ENCODE measurements at places on chromosomes 7 and 10.

GRCh38 chr10:129866894-129867293, 97.2 kb downstream of the EBF3 start:
- no peak for DNase-seq

GRCh38 chr10:26777686-26778085, 80.2 kb downstream of the PDSS1 start:
- DNase-seq, result no peak

DNA sequence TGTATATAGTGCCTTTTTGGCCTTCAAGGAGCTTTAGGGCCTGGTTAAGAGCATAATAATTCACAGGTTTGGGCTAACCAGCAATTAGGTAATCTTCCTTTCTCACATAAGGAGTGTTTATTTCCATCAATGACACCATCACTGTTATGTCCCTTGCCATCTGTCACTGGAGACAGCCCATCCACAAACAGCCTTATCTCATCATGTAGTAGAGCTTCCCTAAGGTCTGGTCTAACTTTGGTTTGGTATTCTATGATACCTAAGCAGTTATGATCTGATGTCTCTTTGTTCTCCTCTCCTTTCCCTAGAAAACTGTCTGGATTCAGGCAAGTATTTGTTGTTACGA, 26.4 kb downstream of the MAPK8 start:
- DNase-seq, result no peak

DNA sequence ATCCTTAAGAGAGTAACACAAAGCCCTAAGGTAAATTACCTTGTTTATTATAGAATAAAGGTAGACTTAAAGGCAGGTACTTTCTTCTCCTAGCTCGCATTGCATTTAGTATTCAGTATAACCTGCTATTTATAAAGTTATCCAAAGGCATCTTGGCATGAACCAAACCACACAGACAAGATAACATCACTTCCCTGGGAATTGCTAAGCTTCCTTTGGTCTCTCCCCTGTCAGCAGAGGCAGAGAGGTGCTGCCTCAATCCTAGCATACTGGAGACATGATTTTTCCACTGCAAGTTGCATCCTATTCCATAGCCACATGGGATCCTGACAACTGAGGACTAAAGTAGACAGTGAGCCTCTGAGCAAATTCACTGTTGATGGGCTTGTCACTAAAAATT, 101.7 kb upstream of the IL6 start:
- no peak for DNase-seq

- DNase-seq, result peak; percentile 40
These were observed 94.5 kb downstream of the MAD1L1 start for GRCh38 chr7:2138146-2138765.

GRCh38 chr7:34622182-34622581, 35.8 kb upstream of the NPSR1 start:
- no peak for DNase-seq

DNA sequence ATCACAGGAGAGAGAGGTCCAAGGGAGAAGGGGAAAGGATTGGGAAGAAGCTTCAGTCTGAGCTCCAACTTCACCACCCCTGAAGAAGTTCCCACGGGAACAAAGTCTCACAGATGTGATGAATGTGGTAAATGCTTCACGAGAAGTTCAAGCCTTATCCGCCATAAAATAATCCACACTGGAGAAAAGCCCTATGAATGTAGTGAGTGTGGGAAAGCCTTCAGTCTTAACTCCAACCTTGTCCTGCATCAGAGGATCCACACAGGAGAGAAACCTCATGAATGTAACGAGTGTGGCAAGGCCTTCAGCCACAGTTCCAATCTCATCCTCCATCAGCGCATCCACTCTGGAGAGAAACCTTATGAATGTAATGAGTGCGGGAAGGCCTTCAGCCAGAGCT, 16.0 kb upstream of the ZSCAN21 start:
- DNase-seq, result no peak

GRCh38 chr10:11152801-11153200, 135.1 kb downstream of the CELF2 start:
- no peak for DNase-seq

- no peak for DNase-seq
These were observed at the start of gene EPHA1 for GRCh38 chr7:143408686-143409561. TSS of gene EPHA1 (minus strand) at chr7:143408856. CDS start at chr7:143408805, 51 bp downstream.

GRCh38 chr7:132280335-132280734, 295.9 kb downstream of the PLXNA4 start:
- no peak for DNase-seq

DNA sequence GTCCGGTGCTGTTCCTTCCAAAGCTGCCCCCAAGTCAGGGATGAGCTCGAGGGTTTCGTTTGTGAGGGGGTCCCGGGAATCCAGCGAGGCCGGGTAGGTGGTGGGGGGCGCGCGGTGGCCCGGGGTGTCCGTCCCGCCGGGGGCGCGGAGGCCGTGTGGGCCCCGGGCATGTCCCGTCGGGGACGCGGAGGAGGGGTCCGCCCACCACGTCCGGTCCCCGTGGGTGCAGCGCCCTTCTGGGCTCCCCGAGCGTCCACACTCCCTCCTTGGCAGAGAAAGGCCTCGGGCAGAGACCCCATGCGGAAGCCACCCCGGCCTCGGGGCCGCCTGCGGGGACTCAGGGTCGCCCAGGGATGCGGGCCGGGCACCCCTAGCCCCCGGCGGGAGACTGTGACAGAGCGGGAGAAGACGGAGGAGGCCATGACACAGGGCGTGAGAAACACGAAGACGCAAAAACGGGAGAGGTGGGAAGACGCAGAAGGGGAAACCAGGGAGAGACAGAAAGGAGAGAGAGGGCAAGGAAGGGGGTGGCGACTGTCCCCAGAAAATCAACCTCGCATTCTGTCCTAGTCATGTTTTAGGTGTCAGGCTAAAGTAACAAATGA, 640 bp upstream of the ZNF425 start:
- peak; percentile 49 for DNase-seq

DNA sequence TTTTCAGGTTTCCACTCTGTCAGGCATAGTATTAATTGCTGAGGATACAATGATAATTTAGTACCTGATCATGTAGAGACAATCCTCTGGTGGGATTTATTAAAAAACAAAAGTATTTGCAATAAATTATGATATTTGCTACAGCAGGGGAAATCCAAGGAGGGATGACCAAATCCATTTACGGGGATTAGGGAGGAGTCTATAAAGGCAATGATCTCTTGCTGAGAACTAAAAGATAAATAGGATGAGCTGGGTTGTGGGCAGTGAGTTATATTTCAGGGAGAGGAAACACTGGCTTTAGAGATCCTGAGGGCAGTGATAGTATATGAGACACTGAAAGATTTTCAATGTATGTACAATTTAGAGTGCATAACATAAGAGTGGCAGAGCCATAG, 305.5 kb downstream of the GPR37 start:
- DNase-seq, result no peak

GRCh38 chr10:49289480-49289879, 9.5 kb upstream of the C10orf71 start:
- DNase-seq, result no peak

- no peak for DNase-seq
These were observed 68.5 kb upstream of the BMPER start for GRCh38 chr7:33836797-33837355.

DNA sequence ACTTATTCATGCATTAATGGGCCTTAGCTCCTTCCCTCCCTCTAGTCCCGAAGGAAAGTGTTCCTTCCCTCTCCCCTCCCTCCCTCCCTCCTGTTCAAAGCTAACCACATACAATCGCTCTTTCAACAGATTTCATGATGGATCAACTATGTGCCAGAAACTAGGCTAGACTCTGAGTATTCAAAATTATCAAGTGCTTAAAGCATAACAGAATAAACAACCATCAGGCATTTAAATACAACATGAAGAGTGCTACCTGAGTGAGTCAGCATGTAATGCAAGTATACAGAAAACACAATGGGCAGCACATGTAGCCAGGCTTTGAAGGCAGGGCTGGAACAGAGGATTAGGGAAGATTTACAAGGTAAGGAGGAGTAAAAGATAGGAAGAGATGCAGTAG, 11.3 kb downstream of the CHCHD3 start:
- no peak for DNase-seq

DNA sequence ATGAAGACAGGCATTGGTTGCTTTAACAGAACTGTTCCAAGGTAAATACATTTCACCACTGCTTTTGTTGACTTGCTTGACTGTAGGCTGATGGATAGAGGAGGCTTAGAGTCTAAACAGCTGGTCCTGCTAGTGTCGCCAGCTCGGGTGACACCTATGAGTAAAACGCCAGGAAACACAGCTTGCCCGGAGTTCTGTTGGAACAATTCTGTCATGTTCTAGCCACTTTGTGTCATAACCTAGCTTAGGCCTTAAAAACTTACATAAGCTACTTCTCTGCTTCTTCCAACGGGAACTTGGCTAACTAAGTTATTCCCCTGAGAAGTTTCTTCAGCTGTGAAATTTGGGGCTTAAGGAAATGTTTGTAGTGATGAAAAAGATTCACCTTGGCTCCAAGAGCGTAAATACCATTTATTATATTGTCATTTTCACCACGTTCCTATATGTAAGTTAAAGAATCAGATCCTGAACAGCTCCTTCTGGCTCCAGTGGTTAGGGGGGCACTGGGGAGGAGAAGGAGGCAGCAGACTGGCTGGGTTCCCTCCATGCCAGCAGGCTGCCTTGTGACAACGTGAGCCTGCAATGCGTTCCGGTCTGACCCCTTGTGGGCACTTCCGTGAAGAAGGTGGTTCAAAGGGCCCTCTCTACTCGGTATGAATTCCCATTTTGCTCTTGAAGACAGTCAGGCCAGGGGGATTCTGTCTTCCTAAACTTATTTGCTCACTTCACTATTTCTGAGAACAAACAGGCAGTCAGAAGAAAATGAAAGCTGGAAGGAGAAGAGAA, 253.2 kb downstream of the BMPER start:
- no peak for DNase-seq

DNA sequence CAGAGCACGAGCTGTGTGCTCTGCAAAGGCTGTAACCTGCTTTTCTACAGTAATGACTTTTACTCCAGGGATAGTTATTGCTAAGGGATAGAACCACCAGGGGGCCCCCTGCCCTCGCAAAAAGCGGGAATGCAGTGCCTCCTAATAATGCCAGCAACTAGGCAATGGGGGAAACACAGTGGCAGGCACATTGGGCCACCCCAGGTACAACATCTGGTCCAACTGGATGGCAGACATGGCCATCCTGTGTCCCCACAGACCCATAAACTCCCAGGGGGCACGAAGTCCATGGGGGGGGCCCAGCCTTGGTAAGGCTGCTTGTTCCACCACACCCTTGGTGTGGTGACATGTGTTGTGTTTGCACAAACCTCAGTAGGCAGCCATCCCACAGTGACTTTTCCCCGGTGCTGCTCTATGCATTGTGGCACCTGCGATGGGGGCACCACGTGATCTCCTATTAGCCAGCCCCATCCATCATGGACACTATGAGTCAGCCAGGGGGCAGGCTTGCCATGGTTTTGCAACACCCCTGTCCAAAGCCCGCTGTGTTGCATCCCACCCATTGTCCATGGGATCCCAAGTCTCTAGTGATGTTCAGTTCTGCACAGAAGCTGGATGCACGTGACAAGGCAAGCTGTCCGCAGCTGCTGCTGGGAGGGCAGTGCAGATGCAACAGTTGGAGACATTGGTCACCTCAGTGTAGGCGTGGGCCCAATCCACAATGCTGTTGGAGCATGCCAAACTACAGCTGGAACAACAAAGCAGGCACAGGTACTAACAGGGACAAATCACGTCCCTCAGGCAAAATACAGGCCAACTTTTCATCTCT, 84.0 kb downstream of the ANLN start:
- DNase-seq, result no peak

GRCh38 chr10:29543715-29544114, 91.1 kb downstream of the SVIL start:
- no peak for DNase-seq

DNA sequence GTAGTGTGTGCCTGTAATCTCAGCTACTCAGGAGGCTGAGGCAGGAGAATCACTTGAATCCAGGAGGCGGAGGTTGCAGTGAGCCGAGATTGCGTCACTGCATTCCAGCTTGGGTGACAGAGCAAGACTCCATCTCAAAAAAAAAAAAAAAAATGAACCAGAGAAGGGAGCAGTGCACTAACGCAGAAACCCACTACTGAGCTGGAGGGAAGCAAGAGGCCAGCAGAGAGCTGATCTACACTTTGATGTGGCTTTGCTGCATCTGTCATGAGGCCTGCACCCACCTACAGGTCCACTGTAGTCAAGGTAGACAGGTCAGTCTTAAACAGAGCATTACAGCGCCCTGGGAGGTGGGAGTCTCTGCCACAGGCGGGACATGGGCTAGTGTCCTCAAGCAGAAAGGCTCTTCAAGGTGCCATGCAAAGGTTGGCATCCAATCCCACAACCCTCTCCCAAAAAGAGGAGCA, 30.0 kb downstream of the MAT1A start:
- DNase-seq, result no peak

DNA sequence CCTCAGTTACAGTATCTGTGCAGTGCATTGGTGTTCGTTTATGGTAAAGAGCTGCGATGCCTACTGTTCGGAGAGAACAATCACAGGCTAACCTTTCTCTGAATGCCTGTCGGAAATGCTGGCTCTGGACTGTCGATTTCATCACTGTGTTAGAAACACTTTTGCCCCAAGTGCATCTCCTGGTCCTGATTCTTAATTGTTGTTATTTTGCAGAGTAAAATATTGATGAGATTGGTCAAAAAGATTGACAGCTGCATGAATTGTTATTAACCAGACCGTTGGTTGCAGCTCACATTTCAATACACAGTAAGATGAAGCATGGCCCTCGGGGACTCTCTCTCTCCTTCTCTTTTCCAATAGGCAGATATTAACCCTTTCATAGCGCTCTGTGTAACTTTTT, 557.4 kb upstream of the ADARB2 start:
- DNase-seq, result no peak

- DNase-seq, result no peak
These were observed 65.4 kb downstream of the ZNF467 start for GRCh38 chr7:149708026-149708425.

- no peak for DNase-seq
These were observed 29.4 kb upstream of the PCGF5 start for GRCh38 chr10:91190876-91191583.

- no peak for DNase-seq
These were observed 33.3 kb downstream of the COX15 start for GRCh38 chr10:99698504-99699080.

- no peak for DNase-seq
These were observed 238.9 kb downstream of the ACTR3B start for GRCh38 chr7:152998420-152998819.

DNA sequence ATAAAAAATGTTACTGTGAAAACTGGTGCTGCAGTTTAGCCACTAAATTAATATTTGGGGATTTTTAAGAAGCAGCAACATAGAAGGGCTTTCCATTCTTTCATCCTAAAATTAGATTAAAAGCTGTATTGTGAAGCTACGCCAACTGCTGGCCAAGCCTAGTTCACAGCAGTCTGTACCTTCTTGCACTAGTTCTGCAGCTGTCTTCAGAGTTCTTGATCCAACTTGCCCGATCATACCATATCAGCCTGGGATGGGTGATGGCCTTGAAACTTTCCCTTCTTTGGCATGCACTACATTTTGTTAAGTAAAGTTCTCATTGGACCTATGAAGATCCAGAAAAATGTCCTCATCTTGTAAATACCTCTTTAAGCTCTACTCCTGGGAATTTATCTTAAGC, 20.3 kb upstream of the PANK1 start:
- no peak for DNase-seq

DNA sequence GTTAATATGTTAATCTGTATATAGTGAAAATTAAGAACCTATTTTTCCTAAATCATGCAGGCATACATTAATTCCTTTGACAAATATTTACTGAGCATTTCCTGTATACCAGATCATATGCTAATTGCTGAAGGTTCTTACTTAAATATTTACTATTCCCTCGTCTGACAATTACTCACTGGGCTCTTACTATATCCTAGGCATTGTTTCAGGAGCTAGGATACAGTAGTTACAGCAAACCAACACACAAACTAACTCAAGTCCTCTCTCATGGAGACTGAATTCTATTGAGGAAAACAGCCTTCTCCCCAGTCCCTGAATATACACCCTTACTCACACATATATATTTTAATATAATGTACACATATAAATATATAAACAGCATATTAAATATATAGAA, 786.0 kb downstream of the NRG3 start:
- DNase-seq, result no peak
